ENCODE measurements at places on chromosomes 7 and 10. TPM values are rescaled to one million over a fixed set of nuclear protein-coding genes. Genes with fewer than 3 reads are reported as not detected.

ANKRD7 gene
- total RNA-seq, result 1.4 TPM

LOXL4 gene
- 0.04 TPM for total RNA-seq

TMEM236 gene
- 0.04 TPM for total RNA-seq

FAM25C gene
- not detected for total RNA-seq

ADCK2 gene
- 17.7 TPM for total RNA-seq

SYT15B gene
- not detected for total RNA-seq

NPY gene
- not detected for total RNA-seq

IFIT1B gene
- total RNA-seq, result not detected

OGDHL gene
- total RNA-seq, result 1.2 TPM

NPC1L1 gene
- not detected for total RNA-seq

SYCE1 gene
- total RNA-seq, result 0.42 TPM

PRSS37 gene
- not detected for total RNA-seq

BTBD16 gene
- 0.15 TPM for total RNA-seq

ECHS1 gene
- 89.7 TPM for total RNA-seq

BET1 gene
- 30.8 TPM for total RNA-seq

UCN3 gene
- total RNA-seq, result not detected

LRRC4 gene
- 0.39 TPM for total RNA-seq

DNAH11 gene
- total RNA-seq, result under 0.01 TPM

LRRD1 gene
- not detected for total RNA-seq

NODAL gene
- 0.23 TPM for total RNA-seq

MKLN1 gene
- 15.2 TPM for total RNA-seq

SLC29A4 gene
- total RNA-seq, result 8.6 TPM
